ENCODE measurements at places on chromosomes 7 and 10. TPM values are rescaled to one million over a fixed set of nuclear protein-coding genes. Genes with fewer than 3 reads are reported as not detected.

Gene ZNF365
- total RNA-seq = 13.0 TPM

Gene THSD7A
- not detected for total RNA-seq

- DNase-seq = peak; percentile 41
Observed at GRCh38 chr7:123580406-123581161, 21.0 kb upstream of the ASB15 start.

GRCh38 chr7:99837649-99838361 is 10.0 kb downstream of the CYP3A43 start:
- DNase-seq = peak; percentile 16

DNA sequence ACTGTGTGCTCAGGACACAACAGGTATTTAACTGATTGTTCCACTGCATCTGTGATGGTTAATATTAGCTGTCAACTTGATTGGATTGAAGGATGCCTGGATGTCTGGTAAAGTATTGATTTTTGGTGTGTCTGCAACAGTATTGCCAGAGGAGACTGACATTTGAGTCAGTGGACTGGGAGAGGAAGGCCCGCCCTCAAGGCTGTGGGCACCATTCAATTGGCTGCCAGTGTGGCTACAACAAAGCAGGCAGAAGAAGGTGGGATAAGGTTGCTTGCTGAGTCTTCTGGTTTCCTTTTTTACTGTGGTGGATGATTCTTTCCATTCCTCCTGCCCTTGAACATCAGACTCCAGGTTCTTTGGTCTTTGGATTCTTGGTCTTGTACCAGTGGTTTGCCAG is 137.1 kb upstream of the FAM13C start:
- DNase-seq = no peak

- no peak for DNase-seq
Observed at GRCh38 chr10:123417414-123417813, 248.7 kb upstream of the GPR26 start.

DNA sequence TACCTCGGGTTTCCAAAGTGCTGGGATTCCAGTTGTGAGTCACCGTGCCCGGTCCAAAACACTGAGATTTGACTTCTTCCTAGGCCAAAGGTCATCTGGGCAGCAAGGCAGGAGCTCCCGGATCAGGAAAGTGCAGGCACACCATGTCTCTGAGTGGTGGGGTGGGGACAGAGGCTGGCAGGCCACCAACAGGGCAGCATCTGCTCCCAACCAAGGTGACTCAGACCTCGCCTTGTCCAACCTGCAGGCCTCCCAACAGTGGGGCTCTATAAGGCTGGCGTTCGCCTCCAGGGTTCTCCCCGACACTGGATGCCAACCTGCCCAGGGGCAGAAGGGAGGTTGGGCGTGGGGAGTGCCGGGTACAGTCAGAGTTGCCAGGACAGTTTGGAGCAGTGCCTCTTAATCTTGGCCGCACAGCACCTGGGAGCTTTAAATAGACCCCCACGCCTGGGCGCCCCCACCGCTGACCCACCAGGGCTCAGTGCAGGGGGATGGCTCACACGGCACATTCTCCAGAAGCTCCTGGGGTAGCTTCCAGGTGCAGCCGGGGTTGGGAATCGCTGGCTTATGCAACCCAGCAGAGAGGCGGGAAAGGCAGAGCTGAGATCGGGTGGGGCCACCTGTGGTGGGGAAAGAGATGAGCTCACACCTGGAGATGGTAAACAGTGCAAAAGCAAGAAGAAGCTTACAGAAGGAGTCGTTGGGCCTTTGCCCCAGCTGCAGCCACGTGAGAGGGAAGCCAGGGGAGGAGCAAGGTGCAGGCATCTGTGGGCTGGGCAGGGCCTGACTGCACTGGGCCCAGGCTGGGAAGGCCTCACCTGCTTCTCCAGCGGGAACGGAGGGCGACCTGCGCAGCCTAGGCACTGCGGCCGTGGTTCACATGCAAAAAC is 10.9 kb downstream of the CALML5 start:
- peak; percentile 94 for DNase-seq

Gene NEURL1
- total RNA-seq = 1.1 TPM

- DNase-seq = no peak
Observed at GRCh38 chr7:133319842-133320241, 67.0 kb downstream of the EXOC4 start.

Gene SIRT1
- total RNA-seq = 12.6 TPM

GRCh38 chr10:34151931-34152330 is 663.2 kb downstream of the PARD3 start:
- no peak for DNase-seq

- peak; percentile 59 for DNase-seq
Observed at GRCh38 chr10:73744664-73744975, 448 bp downstream of the SEC24C start.

DNA sequence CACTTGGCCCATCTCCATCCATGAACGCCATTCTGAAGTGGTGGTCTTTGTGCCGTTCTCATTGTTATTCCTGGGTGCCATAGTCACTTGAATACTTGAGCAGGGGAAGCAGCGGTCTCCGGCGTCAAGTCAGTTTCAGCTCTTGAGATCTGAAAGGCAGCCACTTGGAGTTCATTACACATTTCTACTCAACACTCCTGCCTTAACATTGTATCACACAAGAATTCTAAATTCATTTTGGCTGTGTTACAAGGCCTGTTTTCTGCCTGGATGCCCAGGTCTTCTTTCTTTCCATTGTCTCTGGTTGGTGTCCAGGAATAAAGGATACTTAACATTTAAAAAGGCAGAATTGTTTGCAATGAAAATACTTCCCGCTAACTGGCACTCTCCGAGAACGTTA is 69.0 kb upstream of the RAB11FIP2 start:
- DNase-seq = no peak

Gene TAS2R41
- not detected for total RNA-seq

DNA sequence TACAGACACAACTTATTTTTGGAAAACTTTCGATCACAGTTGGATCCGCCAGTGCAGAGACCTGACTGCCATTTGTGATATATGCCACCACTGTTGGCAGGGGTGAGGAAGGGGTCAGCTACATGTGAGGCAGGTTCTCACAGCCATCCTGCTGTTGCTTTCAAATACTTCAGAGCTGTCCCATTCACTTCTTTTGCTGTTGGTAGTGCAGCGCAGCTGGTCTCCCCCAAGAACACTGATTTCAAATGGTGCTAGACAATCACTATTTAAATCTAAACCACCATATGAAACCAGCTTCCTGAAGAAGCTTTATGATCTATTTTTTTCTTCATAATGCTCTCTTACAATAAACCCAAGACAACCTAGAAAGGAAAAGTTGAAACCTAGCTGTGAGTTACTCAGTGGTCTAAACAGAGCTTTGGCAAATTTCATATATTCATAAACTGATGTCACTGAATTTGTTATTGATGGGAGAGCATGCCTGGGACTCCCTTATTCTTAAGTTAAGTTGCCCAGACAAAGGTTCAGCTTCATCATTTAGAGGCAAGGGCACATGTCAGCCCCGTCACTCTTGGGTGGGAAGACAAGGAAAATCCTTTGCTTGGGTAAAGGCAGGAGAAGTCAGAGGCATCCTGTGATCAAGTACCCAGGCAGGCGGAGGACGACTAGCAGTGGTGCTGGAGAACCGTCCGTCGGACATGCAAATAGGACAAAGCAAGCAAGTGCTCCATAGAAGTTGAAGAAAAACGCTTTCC is 143.4 kb upstream of the KLF14 start:
- no peak for DNase-seq

- DNase-seq = no peak
Observed at GRCh38 chr7:35411331-35411730, 157.4 kb upstream of the TBX20 start.

Gene ELAPOR2
- 24.3 TPM for total RNA-seq

DNA sequence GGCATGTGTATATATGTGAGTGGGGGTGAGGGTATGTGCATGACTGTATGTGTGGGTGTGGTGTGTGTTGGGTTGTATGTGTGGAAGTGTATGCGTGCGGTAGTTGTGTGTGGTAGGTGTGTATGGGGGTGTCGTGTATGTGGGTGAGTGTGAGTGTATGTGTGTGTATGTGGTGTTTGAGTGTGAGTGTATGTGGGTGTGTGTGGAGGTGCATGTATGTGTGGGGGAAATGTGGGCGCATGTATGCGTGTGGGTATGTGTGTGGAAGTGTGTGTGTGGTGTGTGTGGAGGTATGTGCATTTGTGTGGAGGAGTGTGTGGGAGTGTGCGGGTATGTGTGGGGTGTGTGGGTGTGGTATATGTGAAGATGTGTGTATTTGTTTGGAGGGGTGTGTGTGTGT is 269.5 kb downstream of the GPR158 start:
- no peak for DNase-seq

DNA sequence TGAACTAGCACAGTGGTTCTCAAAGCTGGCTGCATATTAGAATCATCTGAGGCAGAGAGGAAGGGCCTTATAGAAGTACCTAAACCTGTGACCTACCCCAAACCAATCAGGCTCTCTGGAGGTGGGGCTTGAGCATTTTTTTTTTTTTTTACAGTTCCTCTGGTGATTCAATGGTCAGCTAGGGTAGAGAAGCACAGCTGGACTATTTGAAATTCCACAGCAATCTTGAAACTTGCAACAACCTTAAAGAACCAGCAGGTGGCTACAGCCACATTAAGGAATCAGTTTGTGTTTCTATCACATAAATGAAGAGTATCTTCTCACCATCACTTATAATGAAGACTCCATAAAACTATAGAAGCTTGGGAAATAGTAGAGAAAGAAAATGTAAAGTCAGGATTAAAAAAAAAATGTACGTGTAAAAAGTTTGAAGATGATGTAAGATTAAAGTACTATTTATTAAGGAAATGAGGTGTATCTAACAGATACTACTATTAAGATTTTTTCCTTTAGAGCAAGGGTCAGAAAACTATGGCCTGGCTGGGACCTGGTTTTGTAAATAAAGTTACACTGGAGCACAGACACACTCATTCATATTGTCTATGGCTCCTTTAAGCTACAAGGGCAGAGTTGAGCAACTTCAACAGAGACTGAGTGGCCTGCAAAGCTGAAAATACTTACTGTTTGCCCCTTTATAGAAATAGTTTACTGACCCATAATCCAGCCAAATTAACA is 3.8 kb downstream of the RTKN2 start:
- DNase-seq = peak; percentile 95

DNA sequence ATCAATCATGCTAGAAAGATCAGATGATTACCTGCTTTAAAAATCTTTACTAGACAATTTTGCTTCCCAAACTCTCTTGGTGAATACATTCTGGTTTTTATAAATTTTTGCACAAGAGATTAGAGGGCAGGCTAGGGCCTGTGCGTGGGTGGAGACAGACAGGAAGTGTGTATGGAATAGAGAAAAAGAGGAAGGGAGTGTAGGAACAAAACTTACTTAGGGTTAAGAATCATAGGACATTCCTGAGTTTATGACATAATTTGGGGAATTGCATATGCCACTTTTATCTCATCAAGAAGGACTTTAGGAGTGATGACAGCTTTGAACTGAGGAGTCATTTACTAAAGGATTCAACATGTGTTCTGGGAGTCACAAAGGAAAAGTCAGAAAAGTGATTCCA is 31.3 kb downstream of the LAMB1 start:
- peak; percentile 45 for DNase-seq

DNA sequence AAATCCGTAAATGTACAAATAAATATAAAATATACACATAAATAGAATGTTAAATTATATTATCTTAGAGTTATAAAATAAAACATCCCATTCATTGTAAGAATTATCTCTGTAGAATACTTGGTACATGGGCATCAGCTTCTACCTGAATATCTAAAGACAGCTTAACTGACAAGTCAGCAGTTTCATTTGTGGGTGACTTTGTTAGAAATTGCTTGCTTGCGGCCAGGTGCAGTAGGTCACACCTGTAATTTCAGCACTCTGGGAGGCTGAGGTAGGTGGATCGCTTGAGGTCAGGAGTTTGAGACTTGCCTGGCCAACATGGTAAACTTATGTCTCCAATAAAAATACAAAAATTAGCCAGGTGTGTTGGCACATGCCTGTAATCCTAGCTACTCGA is 14.6 kb downstream of the PCGF6 start:
- DNase-seq = no peak

Gene SPAM1
- total RNA-seq = not detected

Gene HOXA13
- not detected for total RNA-seq

All from mammary epithelial cell (primary cell).